ENCODE measurements at places on chromosomes 3 and 15.
A peak's percentile ranks its signal among the peaks of the same experiment; 100 is the strongest.

- DNase-seq = no peak
Observed at GRCh38 chr3:152313914-152314313, 45.2 kb downstream of the MBNL1 start.

DNA sequence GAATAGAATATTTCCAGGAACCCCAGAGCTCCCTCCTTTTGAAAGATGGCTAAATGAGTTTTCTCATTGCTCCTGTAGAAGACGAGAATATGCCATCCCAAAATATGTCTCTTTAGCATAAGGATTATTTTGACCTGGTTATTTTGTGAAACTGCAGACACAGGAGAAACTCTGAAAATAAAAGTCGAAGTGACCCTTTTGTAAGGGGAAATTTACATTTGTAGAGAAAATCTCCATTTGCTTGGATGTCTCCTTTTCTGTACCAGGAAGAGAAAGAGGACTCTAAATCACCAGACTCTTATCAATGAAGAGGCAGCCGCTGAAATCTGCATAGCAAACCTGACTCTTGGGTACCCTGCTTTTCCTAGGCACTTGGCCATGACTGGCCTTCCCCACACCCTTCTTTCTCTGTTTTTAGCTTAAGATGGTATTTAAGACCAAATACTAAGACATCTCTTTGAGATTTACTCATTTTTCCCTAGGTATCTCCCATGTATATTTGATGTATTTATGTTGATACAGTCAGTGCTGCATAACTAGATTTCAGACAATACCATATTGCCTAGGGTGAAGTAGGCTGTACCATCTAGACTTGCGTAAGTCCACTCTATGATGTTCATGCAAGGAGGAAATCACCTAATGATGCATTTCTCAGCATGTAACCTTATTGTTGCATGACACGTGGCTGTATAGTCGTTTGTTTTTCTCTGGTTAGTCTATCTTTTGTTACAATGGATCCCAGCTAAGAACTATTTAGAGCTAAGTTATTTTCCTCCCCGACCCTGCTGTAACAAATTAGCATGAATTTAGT lies 98.2 kb upstream of the UBE3A start:
- no peak for DNase-seq

DNA sequence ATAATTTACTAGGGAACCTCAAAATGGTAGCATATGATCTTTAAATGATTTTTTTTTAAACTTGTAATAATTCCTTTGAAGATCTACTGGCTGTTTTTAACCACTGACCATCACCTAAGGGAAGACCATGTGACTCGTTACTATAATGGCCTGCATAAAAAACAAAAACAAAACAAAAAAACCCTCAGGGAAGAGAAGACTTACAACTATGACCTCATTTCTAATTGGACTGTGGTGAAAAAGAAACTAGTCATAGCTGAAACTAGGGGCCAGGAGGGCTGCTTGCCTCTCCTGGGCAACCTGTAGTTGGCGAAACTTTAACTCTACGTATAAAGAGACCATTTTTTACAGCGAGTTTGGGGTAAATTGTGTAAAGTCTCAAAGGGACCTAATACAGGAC lies 23.0 kb downstream of the PAQR9 start:
- no peak for DNase-seq

- no peak for DNase-seq
Observed at GRCh38 chr3:98048586-98048985, 13.5 kb upstream of the GABRR3 start.

DNA sequence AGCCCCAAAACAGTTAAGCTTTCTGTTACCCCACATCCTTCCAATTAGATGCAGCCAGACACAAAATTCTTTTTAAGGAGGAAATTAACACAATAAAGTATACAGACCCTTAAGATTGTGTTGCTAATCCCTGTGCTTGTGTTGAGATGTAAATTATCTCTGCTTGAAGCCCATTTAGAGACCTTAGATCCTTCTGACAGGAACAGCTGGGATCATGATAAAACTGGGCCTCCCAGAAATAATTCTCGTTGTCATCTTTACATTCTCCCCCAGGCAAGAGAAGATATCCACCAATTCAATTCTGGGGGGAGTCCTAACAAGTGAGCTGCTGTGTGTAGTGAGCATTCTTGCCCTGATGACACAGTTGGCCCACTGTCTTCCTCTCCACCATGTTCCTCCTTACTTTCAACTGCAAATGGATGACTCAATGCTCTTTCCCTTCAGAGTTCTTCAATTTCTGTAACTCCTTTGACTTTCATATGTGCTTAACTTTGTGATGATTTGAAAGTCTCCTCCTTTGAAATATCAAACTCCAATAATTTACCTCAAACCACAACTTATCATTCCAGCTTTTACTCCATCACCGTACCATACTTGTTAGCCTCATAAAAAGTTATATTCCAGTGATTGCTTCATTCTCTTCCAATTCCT lies 186.6 kb downstream of the RAP2B start:
- DNase-seq = no peak

DNA sequence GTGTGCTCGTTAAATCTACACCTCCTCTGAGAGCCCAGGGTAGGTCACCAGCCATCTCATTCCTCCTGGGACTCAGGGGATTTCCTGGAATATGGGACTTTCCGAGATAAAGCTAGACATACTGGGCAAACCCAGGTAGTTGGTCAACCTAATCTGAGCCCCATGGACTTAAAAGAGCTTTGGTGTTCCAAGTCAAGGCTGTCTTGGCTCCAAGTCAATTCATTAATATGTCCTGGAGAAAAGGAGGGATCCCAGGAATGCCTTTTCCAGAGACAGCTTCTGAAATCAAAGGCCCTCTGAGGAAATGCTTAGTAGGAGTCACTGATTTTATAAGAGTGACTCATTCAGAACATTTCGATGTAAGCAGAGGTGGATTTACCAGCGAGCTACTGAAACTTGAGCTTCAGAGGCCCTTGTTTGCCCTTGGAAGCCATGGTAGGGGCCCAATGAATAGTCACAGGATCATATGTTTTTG lies 137.3 kb upstream of the UBE2E1 start:
- peak; percentile 86 for DNase-seq

DNA sequence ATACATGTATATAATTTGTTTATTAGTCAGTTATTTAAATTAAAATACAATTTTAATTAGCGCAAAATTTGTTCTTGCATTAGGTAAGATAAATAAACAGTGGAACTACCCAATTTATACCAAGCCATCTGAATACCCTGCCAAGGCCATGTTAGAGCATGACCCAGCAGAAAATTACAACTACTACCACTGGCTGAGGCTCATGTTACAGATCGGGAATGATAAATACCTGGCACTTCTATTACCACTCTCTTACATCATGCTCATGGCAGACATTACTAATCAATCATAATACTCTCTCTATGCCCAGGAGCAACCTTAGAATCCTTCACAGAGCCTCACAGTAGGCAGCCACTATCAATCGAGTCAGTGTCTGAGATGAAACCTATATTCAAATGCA lies 21.2 kb upstream of the LMOD3 start:
- no peak for DNase-seq

DNA sequence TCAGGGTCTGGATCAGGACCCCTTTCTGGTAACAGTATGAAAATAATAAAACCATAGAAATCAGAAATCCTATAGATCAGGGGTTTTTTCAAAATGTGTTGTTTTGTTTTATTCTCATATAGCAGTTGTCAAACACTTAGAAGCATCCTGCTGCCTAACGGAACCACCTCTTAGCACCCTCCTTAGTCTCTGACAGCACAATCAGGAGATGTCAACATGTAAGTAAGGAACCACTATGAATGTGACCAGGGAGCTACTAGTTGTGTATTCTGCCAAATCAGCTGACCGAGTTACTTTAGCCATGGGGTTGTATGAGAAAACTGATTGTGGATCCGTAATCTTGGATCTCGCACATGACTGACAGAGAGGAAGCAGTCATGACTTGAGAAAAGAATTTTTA lies 22.2 kb downstream of the CCDC39 start:
- no peak for DNase-seq

- no peak for DNase-seq
Observed at GRCh38 chr15:69602921-69603320, 150.3 kb downstream of the RPLP1 start.

GRCh38 chr3:151580591-151580990 lies 119.7 kb upstream of the IGSF10 start:
- no peak for DNase-seq

- no peak for DNase-seq
Observed at GRCh38 chr15:61467823-61468222, 238.7 kb upstream of the RORA start.

DNA sequence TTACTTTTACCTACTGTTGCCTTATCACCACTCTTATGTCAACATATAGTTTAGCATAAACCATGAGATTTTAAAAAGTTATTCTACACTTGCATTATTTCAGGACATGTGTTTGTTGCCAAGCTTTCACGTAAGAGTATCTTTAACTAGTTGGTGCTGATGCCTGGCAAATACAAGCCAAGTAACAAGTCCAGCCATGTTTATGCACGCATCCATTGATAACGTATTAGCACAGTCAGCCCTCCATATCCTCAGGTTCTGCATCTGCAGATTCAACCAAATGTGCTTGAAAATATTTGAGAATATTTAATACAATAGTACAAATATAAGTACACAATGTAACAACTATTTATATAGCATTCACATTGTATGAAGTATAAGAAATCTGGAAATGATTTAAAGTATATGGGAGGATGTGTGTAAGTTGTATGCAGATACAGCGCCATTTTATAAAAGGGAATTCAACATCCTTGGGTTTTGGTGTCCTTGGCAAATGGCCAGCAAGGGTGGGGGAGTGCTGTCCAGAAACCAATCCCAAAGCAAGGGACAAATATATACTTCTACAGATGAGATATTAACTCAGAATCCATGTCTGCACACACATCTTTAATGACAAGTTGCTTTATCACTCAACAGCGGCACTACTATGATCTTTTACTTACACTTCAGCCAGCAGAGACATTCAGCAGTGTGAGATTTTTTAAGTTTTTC lies 8.7 kb upstream of the SETD5 start:
- DNase-seq = no peak

GRCh38 chr3:142210608-142211007 lies 14.8 kb downstream of the GK5 start:
- no peak for DNase-seq

DNA sequence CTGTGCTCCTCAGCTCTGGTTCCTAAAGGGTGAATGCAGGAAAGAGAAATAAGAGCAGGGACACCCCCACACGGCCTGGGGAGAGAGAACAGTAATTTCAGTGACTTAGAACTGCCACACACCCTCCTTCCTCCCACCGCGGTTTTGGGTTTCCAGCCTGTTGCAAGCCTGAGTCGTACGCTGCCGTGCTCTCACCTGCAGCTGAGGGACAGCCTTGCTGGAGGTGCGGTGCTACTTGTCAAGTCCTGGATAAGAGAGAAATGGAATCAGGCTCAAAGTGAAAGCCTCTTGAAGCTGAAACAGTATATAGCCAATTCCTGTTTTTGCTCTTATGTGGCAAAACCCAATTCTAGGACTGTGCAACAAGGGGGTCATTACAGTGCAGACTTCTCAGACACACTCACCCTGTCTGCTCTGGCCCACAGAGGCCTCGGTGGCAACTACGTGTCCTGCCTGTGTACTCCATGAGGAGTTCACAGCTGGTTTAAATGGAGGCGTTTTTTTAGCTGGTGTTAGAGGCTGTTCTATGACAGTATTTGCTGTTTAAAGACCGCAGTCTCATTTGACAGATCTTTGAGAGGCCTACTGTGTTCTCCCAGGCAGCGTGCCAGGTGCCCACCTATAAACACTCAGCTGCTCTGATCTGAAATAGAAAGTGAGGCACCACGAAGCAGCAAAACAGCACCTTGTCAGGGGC lies 42.9 kb downstream of the TBC1D2B start:
- DNase-seq = no peak

GRCh38 chr15:67140078-67140833 lies 74.9 kb downstream of the SMAD3 start:
- DNase-seq = no peak

DNA sequence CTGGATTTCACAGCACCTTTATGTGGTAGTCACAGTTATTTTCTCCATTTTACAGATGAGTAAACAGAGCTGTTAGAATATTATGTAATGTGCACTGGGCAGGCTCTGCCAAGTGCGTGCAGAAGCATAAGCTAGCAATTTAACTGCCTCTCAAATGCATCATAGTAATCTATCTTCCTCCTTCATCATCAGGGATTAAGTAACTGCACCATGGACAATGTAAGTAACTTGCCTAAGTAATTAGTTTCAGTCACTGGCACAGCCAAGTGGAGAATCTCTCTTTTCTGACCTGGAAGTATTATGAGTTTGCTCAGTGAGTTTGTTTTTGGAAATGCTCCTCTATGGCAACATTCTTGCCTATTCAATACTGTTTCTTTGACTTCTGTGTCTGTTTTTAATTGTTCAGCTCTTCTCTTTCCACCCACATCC lies 260.5 kb downstream of the PTPRG start:
- no peak for DNase-seq

DNA sequence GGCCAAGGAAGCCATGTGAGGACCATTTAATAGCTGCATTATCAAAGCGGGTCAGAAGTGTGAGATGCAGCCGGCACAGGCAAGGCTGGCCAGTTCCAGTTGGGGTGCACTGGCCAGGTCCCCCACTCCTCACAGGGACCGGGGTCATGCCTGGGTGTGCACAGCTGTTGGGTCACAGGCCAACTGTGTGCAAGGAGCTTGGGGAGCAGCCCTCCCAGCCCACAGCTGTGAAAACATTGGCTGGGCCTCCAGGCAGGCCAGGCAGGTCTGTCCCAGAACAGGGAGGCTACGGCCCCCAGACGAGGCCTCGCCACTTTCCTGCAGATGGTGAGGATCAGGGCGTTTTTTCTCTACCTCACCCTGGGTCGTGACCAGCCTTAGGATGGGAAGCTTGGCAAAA lies 521.0 kb downstream of the NTRK3 start:
- no peak for DNase-seq

DNA sequence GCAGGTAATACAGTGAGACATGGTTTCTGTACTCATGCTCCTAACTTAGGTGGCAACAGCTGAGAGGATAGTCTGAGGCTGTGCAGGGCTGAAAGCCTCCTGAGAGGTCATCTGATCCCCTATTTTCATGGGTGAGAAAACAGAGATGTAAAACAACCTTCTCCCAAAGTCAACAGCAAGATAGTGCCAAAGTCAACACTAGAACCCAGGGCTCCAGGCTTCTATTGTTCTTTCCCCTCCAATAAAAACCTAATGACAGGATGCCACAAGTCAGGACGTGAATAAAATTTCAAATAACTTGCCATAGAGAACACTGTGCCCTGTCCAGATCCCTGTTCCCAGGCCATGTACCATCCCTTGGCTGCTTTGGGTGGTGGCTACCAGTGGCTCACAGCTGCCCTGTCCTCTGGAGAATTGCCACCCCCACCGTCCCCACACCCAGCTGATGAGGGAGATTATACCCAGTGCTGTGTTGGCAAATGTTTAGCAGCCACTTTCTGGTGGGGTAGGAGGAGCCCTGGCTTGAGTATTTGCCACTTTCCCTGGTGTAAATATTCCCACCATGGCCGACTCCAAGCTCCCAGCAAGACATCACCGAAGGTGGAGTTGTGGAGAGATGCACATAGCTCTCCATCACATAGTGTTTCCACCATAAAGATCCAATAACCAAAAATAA lies 54.8 kb downstream of the SRGAP3 start:
- DNase-seq = no peak

Data from SW 1271 (cell line).